ENCODE measurements at places on chromosomes 5 and 9.
A peak's percentile ranks its signal among the peaks of the same experiment; 100 is the strongest.

DNA sequence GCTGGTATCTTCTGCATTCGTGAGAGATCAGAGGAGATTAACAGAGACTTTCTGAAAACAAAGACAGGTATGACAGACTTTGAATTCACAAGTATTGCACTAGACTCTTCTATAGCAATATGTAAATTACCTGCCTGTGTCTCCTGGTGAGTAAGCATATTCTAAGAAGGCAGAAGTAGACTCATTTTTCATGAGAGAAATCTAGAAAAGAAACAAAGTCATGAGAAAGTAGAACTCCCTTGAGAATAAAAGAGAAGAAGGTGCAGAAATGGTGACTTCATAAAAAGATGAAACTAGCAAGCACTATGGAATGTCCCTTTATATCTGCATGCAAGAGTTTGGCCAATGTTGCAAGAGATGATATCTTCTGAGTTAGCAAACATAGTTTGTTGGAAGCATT lies 419.8 kb downstream of the DMRT2 start:
- DNase-seq: no peak

- no peak for DNase-seq
These were observed 577 bp downstream of the TUT7 start for GRCh38 chr9:86353655-86354010.

GRCh38 chr9:87198716-87199115 lies 251.4 kb upstream of the GAS1 start:
- DNase-seq: no peak

- no peak for DNase-seq
These were observed 318.7 kb upstream of the IRX1 start for GRCh38 chr5:3276896-3277295.

DNA sequence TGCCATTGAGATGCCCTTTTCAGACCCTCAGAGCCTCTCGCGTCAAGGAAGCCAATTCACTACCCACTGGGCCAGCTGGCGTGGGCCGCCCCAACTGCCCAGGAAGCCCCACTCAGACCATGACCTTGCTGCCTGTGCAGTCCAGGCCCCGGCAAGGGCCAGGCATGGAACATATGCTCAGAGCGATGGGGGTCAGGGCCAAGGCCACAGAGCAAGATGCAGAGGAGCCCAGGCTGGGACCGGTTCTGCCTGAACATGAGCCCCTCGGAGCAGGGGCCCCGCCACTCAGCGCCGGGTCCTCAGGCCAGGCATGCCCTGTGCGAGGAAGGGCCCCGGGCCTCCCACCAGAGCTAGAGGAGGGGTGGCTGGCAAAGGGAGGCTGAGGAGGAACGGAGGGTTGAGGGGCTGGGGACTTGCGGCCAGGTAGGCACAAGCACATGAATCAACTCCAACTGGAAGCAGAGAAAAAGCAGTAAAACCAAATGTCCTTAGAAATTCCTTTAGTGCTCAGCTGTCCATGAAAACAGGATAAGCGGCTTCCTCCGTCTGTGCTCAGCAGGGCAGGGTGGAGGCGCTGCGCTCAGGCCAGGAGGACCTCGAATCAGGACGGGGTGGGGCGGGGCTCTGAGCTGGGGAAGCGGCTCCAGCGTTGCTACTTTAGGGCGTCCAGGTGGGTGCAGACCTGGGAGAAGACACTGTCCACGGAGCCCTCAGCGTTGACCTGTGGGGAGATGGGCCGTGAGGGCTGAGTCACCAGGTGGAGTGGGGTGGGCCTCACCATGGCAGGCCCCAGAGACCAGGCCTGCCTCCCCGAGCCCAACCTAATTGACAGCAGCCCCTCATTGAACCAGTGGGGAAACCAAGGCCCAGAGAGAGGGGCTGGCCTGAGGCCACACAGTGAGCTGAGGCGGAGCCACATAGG lies 9.9 kb downstream of the AK1 start:
- DNase-seq: no peak

DNA sequence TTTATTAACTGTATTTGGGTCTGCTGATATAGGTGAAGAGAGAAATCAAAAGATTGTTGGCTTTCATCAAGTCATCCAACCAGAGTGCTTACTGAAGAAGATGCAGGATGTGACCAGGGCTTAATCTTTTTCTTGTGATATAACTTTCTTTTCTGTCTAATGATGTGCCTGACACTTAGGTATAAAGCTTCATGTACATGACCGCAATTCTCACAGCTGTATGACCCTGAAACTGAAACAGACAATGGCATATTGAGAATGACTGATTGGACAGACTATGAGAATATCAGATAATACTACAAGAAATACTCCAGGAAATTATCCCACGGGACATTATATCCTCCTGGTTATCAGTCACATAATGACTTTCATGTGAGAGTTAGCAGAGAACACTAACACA lies 32.5 kb upstream of the FAM174A start:
- DNase-seq: no peak

DNA sequence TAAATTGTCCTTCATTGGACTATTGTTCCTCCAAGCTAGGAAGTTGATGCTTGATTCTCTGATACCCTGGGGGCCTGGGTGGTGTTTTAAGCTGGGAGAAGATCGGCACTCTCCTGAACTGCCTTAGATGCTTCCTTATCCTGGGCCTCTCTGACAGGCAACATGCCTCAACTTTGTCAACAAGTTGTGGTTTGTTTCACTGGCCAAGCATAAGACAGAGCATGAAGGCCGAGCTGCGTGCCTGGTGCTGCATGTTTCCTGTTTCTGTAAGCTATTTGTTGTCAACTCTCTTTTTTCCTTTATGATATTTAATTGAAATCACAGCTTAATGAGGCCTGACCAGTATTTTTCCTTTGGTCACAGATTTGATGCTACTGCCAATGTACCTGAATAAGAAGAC lies 187.6 kb upstream of the TNC start:
- no peak for DNase-seq

DNA sequence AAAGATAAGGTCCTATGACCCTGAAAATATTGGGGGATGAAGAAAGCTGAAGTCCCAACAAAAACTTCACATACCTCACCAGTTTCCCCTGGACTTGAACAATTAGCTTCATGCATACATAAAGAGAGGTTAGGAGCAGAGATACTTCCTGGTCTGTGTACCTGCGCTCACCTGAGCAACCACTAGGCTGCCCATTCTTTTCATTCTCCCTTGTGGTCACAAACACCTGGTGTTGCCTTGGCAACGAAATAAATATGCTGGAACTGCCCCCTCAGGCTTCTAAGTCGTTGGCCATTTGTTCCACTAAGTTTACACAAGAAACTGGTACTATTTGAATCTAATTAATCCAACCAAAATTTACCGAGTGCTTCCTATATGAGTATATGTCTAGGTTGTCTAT lies 18.1 kb downstream of the OTP start:
- DNase-seq: no peak

DNA sequence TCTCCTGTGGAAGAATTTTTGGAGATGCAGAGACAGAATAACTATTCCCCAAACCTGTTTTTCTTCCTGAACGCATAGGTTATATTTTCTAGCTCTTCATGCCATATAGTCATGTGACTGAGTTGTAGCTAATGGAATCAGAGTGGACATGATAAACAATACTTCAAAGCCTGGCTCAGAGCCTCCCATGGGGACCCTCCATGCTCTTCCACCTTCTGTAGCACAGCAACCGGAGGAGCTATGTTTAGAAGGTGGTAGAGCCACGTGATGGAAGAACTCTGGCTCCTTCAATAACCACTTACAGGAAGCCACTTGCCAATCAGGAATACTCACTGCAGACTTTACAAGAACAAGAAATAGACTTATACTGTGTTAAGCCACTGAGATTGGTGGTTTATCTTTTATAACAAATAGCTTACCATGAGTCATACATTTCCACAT lies 39.2 kb downstream of the NADK2 start:
- DNase-seq: no peak

- DNase-seq: no peak
These were observed 257.7 kb downstream of the GABRG2 start for GRCh38 chr5:162325143-162325727.

GRCh38 chr5:181190711-181191525 lies 14.1 kb downstream of the TRIM7 start:
- DNase-seq: peak; percentile 33

DNA sequence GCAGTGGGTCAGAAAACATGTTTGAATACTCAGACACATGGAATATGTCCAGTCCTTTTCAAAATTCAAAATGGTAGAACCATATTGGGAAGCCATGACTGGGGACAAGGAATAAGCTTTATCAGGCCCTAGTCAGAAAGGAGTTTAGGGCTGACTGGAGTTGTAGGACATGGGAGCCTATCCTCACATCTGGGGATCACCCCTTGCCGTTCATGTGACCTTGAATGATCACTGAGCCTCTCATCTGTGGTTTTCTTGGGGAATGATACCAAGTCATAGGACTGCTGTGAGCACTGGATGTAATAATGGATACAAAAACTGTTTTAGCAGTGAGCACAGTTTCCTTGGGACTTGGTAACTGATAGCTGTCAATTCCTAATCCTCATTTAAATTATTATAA lies 84.7 kb downstream of the IQGAP2 start:
- DNase-seq: no peak

- DNase-seq: no peak
These were observed 72.4 kb upstream of the NTRK2 start for GRCh38 chr9:84597131-84597530.

GRCh38 chr5:109553846-109554245 lies 135.9 kb upstream of the MAN2A1 start:
- no peak for DNase-seq

GRCh38 chr9:91098203-91098850 lies 263.4 kb downstream of the AUH start:
- no peak for DNase-seq
